ENCODE measurements at places on chromosomes 2 and 18. TPM values are rescaled to one million over a fixed set of nuclear protein-coding genes. Genes with fewer than 3 reads are reported as not detected.

The TBR1 gene
- polyA plus RNA-seq, result not detected

The SPOPL gene
- polyA plus RNA-seq, result 13.1 TPM

The EXOC6B gene
- 28.7 TPM for polyA plus RNA-seq

The CDH19 gene
- polyA plus RNA-seq, result not detected

The GPR45 gene
- not detected for polyA plus RNA-seq

The LGALSL gene
- polyA plus RNA-seq, result 0.63 TPM

The CGREF1 gene
- polyA plus RNA-seq, result 0.74 TPM

The SLC16A14 gene
- polyA plus RNA-seq, result 2.7 TPM

The DCDC2C gene
- not detected for polyA plus RNA-seq

The FAP gene
- polyA plus RNA-seq, result 300 TPM

The LRRTM4 gene
- not detected for polyA plus RNA-seq

The SERPINB2 gene
- polyA plus RNA-seq, result 5.3 TPM

The UGT1A6 gene
- not detected for polyA plus RNA-seq

The MOCOS gene
- polyA plus RNA-seq, result 5.1 TPM

The TMEM178A gene
- polyA plus RNA-seq, result 1.2 TPM

The TEKT4 gene
- not detected for polyA plus RNA-seq

The GFPT1 gene
- polyA plus RNA-seq, result 44.3 TPM

DNA sequence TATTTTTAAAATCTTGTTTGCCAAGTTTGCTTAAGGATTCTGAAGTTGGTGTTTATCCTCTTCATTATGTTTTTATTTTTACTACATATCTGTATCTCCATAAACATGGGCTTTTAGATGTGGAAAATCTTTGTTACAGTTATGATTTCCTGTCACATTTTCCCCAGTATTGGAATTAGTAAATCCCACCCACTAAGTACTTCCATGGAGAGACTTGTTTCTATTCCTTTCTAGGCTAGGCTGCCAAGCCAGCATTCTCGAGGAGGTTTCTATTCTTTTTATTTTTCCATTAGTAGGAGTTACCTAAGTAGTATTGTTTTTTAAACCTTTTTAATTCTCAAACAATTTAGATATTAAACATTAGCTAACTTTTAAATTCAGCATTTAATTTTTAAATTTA is 22.1 kb downstream of the PKP4 start:
- no peak for DNase-seq

- no peak for DNase-seq
Measured at GRCh38 chr18:68299906-68300305, 415.0 kb downstream of the TMX3 start.

GRCh38 chr2:131026919-131027318 is 66.3 kb downstream of the FAM168B start:
- DNase-seq, result no peak

GRCh38 chr18:63617049-63617914 is 26.8 kb downstream of the SERPINB4 start:
- DNase-seq, result no peak

- DNase-seq, result no peak
Measured at GRCh38 chr18:36819621-36820020, 9.2 kb downstream of the TPGS2 start.

GRCh38 chr2:156784020-156784701 is 348.0 kb downstream of the GPD2 start:
- no peak for DNase-seq

- DNase-seq, result no peak
Measured at GRCh38 chr2:140424471-140424870, 1644.3 kb upstream of the NXPH2 start.

- no peak for DNase-seq
Measured at GRCh38 chr2:38966678-38967077, 77.0 kb downstream of the ARHGEF33 start.

DNA sequence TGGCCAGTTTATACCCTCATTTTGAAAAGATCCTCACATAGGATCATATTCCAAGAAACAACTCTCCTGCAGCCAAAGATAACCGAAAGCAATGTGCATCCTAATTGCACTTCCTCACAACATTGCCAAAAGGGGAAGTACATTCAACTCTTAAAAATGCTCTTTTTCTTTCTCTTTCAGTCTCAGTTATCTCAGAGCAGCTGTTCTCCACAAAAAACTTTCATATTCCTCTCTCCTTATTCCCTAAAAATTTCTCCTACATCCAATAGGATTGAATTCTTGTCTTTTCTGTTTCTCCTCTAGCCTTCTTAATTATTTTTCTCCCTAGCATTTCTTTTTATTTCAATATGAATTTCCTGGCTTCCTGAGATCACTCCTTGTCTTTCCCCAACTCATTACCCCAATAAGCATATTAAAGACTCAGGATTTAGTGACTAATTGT is 7.4 kb upstream of the VRK2 start:
- no peak for DNase-seq

- no peak for DNase-seq
Measured at GRCh38 chr18:39746201-39746600, 2180.6 kb upstream of the CELF4 start.

GRCh38 chr2:46385786-46386577 is 88.8 kb downstream of the EPAS1 start:
- no peak for DNase-seq

- no peak for DNase-seq
Measured at GRCh38 chr2:105307550-105307949, 22.0 kb downstream of the TGFBRAP1 start.

GRCh38 chr2:149075853-149076252 is 37.4 kb downstream of the LYPD6B start:
- no peak for DNase-seq

DNA sequence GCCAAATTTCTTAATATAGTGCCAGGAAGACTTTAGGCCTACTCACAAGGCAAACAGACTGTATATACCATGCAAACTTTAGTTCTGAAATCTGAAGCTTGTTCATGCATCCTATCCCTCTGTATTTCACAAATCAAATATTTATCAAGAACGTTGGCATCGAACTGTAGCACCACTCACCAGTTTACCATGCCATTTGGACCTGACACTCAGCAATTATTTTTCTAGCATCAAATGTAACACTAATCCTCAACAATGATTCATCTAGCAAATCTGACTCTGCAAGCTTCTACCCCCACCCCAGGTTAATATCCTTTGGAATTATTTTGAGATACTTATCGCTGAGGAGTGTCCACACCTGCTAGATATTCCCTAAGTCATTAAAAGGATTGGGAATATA is 1506.6 kb downstream of the LRP1B start:
- DNase-seq, result no peak

DNA sequence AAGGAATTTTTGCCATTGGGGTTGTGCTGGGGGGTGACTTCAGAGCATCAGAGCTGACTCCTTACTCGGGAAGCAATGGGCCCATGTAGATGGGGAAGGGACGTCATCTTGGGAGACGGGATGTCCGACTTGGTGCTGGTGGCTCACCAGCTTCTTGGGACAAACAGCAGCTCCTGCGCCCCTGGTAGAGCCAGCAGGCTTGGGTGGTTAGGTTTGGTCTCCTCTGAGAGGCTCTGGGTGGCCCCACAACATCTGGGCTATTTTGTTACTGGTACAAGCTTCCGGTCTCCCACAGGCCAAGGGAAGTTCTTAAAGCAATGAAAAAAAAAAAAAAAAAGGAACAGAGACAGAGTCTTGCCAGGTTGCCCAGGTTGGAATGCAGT is 1.8 kb downstream of the NGEF start:
- DNase-seq, result no peak

GRCh38 chr18:44834867-44835469 is 154.3 kb downstream of the SETBP1 start:
- DNase-seq, result no peak

DNA sequence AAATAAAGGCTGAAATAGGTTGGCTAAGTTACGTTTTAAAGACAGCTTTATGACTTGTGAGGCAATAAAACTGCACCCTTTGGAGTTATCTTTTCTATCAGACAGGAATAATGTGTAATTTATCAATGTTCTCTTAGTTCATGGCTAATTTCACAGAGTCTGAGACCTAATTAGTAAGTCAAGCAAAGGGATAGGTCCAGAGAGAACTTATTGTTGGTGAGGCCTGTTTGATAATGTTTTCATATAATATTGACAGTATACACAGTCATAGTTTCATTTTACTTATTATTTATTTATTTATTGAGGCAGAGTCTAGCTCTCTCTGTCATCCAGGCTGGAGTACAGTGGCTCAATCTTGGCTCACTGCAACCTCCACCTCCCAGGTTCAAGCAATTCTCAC is 1.9 kb upstream of the IL36RN start:
- DNase-seq, result no peak

DNA sequence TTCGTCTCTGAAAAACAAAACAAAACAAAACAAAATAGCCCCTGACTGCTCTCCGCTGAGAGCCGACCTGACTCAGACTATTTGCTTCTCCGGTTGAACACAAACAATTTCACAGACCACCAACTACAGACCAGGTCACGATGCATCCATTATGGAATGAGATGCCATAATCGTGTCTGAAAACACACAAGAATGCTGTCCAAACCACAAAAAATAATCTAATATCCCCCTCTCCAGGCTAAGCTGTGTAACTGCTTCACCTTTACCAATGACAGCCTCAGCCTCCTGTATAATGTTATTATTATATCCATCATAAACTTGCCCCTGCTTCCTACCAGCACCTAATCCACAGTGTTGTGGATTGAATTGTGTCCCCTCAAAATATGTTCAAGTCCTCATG is 114.7 kb downstream of the DNAH6 start:
- peak; percentile 16 for DNase-seq

GRCh38 chr2:15040429-15041084 is 408.0 kb downstream of the LRATD1 start:
- DNase-seq, result no peak

GRCh38 chr2:1818404-1818803 is 74.1 kb upstream of the PXDN start:
- no peak for DNase-seq

GRCh38 chr18:32333781-32334180 is 136.9 kb downstream of the GAREM1 start:
- no peak for DNase-seq

DNA sequence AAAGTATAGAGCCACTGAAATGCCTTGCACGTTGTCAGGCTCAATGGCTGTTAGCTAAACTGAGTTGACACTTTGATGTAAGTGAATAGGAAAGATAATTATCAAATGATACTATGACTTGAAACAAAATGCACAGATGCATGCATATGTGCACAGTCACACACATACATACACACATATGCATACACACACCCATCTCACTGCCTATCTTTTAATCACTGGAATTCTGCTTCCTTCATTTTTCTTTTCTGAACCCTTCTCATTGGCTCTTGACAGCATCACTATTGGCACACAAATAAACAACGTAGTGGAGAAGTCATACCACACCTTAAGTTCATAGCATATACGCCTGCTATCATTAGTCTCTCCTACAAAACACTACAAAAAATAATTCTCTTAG is 154.9 kb upstream of the NCKAP5 start:
- no peak for DNase-seq

DNA sequence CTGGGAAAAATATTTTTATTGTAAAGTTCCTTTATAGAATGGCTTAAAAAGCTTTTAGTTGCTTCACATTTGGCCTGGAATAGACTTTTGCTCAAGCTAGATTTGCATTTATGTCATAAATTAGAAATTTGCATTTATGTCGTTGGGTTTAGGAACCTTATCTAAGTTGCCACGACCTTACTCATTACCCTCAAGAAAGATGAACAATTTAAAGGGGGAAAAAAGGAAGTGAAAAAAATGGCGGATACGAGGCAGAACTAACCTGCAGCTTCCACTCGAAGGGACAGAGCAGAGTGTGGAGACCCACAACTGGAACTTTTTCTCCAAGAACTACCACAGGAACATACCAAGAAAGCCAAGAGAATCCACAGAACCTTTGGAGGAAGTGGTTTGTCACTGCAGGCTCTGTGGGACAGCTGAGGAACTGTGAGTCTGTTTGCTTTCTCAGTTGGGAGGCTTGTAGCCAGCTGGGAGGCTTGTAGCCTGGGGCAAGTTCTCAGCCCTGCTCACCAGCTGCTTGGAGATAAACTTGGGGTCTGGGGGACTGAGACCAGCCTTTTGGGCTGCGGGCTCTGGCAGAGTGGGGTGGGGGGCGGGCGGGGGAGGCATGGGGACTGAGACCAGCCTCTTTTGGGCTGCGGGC is 349.9 kb upstream of the MEIS1 start:
- no peak for DNase-seq

DNA sequence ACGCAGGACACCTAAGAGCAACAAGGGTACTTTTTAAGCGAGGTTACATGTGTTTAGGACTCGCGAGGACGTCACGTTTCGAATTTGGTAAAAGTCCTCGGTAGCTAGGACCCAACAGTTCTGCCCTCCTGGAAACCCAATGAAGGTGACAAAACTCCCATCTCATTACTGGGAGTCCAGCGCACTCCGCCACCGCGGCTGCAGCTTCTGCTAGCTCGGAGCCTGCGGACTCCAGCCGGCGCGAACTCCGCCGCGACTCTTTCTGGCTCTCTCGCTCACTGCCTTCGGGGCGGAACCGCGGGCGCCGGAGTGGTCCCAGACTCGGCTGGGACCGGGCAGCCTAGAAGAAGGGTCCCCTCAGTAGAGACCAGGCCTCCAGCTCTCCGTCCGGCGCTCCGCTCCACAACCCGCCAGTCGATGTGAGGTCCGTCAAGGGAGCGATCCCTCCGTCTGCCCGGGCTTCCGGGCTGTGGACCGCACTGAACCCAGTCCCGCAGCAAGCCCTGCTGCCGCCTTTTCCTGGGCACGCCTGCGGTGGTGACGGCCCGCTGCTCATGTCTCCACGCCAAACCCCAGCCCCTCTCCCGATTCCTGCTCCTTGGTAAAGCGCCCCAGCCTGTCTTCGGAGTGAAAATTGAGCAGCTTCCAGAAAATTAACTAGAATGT is 3.0 kb upstream of the OSR1 start:
- DNase-seq, result no peak

All from AG04450 (cell line).